ENCODE measurements at places on chromosomes 12 and 14.

GRCh38 chr12:21583587-21583986 is 21.1 kb downstream of the GYS2 start:
- DNase-seq = no peak

GRCh38 chr12:19945559-19946435 is 422.5 kb upstream of the PDE3A start:
- no peak for DNase-seq

DNA sequence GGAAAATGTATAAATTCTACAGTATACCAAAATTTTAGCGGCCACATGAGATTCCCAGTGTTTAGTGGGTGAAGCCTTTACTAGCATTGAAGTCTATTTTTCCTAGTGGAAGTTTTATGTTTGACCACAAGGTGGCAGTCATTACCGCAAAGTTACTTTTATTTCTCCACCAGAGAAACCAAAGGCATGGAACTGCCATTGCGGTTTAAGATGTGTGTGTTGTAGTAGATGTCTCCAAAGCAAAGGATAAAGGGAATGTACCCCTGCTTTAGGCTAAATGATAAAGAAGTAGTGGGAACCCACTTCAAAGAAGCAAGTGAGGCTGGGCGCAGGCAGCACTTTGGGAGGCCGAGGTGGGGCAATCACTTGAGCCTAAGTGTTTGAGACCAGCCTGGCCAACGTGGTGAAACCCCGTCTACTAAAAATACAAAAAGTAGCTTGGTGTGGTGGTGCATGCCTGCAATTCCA is 140.5 kb downstream of the PRKCH start:
- DNase-seq = no peak

- no peak for DNase-seq
Observed at GRCh38 chr14:101358320-101359125, 202.8 kb upstream of the DIO3 start.

DNA sequence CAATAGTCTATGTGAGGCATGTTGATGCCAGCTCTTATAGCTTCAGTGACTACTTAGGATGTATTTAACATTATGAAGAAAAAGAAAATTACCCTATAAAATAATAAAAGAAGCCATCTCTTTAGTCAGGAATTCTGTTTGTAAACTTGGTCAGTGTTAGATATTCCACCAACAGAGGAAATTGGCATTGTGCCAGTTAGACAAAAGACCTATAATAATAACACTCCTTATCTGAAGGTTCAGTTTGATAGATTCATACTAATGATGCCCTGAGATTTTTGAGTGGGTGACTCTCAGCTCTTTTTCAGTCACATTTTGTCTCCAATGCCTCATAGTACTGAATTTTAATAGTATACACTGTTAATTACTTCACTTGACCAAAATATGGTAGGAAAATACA is 6.6 kb downstream of the SYT10 start:
- no peak for DNase-seq

GRCh38 chr12:122244565-122245371 is 18.9 kb upstream of the DIABLO start:
- DNase-seq = no peak

DNA sequence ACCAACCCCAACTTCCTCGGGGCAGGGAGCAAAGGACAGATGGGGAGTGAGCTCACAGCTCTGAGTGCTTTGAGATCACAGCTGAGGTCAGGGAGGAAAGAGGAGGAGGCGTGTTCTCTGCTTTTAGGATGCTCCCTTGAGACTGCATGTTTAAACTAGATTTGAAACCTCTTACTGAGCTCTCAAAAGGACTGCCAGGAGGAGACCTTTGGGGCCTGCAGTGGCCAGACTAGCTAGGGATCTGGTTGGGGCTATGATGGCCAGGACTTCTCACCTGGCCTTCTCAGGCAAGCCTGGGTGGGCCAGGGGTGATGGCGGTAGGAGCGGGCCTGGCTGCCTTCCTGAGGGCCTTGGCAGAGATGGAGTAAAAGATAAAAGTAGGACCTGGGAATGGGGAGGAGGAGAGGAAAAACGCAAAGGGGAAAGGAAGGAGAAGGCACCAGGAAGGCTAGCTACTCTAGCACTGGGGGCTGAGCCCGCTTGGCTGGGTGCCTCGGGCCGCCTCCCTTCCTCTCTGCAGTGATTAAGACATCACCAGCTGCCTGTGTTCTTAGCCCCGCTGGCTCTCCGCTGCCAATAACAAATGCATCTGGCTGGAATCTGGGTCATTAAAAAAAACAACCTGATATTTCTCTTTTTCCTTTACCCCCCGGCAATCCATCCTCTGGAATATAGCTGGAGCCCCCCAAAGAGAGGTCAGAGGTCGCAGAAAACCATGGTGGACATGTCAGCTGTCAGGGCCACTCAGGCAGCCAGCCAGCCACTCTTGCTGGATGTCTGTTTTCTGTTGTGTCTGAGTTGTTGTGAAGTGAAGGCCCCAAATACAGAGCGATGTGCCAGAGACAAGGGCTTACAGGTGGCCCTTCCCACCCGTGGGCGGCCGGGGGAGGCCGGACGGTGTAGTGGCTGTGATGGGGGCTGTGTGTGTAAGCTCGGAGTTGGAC is 141.3 kb downstream of the TSPAN9 start:
- no peak for DNase-seq

- DNase-seq = no peak
Observed at GRCh38 chr12:12519354-12519998, 43.2 kb downstream of the DUSP16 start.

GRCh38 chr14:75979071-75979571 is 2.7 kb downstream of the TGFB3 start:
- DNase-seq = no peak

GRCh38 chr12:44000309-44000952 is 164.6 kb downstream of the TMEM117 start:
- DNase-seq = no peak

GRCh38 chr14:29148221-29148620 is 381.6 kb downstream of the FOXG1 start:
- DNase-seq = no peak

DNA sequence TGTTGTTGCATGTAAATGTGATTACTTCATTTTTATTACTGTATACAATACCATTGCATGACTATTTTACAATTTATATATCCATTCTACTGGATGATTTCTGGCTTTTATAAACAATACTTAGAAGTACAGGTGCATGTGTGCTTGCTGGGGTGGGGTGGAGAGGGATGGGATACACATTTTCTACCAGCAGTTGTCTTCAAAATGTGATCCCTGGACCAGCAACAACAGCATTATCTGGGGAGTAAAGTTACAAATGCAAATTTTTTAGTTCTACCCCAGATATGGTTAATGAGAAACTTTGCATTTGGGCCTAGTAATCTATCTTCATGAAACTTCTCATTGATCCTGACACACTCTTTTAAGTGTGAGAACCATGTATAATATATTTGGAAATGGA is 905.4 kb upstream of the ATXN7L3B start:
- DNase-seq = no peak

GRCh38 chr12:31558521-31558920 is 32.4 kb downstream of the DENND5B start:
- DNase-seq = no peak

- DNase-seq = no peak
Observed at GRCh38 chr12:57475271-57476161, 4.2 kb downstream of the ARHGAP9 start.

- DNase-seq = no peak
Observed at GRCh38 chr12:67964456-67964855, 24.8 kb upstream of the IFNG-AS1 start.

GRCh38 chr12:117158096-117158495 is 32.2 kb downstream of the FBXO21 start:
- no peak for DNase-seq

DNA sequence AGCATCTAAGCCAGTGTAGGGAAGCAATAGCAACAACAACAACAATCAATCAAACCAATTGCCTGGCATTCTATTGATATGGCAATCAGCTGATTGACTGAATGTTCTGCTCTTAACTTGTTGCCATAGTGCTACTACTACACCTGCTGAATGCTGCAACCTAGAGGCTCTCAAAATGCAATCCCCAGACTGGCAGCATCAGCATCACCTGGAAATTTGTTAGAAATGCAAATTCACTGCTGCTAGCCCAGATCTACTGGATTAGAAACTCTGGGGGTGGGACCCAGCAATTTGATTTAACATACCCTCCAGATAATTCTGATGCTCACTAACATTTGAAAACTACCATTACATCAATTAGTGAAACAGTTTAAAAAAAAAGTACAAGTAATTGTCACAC is 363.6 kb downstream of the SNAPC1 start:
- no peak for DNase-seq

DNA sequence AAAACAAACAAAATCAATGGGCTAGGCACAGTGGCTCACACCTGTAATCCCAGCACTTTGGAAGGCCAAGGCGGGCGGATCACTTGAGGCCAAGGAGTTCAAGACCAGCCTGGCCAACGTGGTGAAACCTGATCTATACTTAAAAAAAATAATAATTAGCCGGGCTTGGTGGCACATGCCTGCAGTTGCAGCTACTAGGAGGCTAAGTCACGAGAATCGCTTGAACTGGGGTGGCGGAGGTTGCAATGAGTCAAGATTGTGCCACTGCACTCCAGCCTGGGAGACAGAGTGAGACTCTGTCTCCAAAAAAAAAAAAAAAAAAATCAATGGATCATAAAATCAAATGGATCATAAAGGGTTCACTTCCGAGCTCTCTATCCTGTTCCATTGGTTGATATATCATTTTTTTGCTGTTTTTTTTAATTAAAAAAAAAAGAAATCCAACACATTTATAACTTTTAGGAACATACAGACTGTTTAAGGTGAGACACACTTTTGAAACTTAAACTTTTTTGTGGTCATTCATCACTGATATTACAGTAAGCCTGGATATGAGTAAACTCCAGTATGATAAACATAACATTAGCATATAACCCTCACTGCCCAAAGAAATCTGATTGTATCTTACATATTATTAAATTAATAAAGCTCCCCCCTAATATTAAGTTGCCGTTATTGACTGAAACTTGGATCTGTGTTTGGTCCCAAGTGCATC is 22.1 kb downstream of the MOK start:
- no peak for DNase-seq

- DNase-seq = no peak
Observed at GRCh38 chr14:54223831-54224402, 172.9 kb upstream of the CDKN3 start.

DNA sequence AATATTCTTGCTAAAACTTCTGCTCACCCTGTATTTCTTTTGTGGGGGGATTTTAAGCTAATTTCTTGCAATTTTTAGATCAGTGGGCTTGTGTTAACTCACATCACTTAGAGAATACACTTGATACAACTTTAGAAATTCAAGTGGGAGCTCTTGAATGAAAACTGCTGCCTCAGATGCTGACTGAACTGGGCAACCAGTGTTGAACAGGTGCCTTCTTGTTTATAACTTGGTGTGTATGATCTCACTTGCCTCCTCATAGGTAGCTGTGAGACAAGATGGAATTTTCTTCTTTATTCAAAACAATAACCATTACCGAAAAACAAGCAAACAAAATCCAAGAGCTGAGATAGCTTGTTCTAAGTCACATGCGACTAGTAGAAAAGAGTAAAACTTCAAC is 63.5 kb downstream of the FGD4 start:
- no peak for DNase-seq

DNA sequence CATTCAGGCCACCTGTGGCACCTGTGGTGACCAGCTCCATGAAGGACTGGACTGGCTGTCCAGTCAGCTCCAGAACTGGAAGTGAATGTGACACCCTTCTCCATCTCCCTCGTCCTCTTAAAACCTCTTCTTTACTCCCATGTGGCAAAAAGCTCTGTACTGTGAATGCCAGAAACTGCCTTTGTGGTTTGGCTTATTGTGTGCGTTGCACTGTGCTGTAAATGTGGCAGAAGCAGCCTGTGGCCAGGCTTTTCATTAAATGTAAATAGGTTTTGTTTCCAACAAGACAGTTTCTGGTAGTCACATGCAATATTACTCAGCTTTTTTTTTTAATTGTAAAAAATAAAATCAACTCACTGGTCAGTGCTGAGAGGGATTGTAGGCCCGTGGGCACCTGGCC is 453.7 kb downstream of the ATP23 start:
- DNase-seq = no peak

DNA sequence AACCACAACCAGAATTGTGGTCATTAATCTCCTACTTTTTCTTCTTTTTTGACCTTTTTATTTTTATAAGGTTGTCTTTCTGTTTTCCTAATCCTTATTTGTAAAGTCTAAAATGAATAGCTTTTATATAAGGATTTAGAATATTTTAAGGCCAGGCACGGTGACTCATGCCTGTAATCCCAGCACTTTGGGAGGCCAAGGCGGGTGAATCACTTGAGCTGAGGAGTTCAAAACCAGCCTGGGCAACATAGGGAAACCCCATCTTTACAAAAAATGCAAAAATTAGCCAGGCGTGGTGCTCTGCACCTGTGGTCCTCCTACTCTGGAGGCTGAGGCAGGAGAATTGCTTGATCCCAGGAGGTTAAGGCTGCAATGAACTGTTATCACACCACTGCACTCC is 55.1 kb downstream of the IFT81 start:
- DNase-seq = no peak

DNA sequence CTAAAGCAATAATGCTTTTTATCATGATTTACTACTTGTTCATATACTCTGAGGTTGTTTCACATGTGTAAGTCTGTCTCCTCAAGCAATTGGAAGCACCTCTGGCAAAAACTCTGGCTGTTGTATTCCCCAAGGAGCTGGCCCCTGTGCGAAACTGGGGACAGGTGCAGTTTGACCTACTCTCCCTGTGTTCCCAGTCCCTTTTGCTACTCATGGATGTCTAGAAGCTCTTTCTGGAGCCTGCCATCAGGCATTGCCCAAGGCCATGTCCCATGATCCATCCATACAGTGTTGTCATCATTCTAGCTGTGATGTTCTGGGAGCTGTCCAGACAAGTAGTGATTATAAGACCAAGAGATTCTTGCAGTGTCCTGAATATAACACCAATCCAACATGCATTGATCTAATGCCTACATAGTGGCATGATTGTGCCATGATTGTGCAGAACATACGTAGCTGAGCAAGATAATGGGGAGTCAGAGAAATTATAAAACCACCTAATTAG is 14.9 kb downstream of the AKAP6 start:
- no peak for DNase-seq

- no peak for DNase-seq
Observed at GRCh38 chr12:66859751-66860440, 181.0 kb upstream of the GRIP1 start.

DNA sequence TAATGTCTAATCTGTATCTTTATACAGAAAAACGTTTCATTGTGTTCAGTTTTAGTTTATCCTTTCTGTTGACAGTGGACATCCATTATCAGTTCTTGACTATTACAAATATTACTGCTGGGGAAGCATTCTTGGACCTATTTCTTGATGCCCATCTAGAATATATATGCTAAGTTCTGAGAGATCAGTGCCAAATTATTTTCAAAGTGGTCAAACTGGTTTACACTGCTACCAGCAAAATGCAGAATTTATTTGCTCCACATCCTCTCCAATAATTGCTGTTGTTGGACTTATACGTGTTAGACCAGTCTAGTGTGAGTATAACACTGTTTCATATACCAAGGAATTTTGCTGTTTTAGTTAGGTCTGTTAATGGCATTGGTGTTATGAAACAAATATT is 85.5 kb upstream of the TRAF3 start:
- no peak for DNase-seq

GRCh38 chr12:49345825-49346658 is 646 bp upstream of the DNAJC22 start:
- DNase-seq = no peak

Data from stimulated activated CD8-positive, alpha-beta memory T cell treated with anti-CD3 and anti-CD28 coated beads, Interleukin-4, amount 100 ng/mL, for 1 hour (primary cell).